ENCODE measurements at places on chromosomes 2 and 18.

- DNase-seq = peak; percentile 54
These were observed at the start of gene CNTNAP5 for GRCh38 chr2:124025171-124025580. CNTNAP5 (plus strand) TSS chr2:124025287; CDS start chr2:124025651, 364 bp downstream.

DNA sequence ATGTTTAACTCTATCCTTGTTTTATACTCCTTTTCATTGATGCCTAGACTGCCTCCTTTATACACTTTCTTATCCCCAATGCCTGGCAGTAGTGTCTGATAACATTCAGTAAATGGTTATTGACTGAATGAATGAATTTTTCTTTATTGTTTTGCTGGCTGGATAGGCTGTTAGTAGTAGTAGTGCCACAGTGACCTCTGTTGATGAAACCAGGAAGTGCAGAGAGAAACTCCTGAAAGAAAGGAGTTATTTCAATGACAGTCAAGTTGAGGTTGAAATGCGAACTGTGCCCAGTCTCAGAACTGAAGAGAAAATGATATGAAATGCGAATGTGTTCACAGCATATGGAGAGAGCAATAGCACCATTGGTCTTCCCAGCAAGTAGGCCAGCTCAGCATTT lies 26.8 kb upstream of the SLC9A2 start:
- DNase-seq = peak; percentile 5

DNA sequence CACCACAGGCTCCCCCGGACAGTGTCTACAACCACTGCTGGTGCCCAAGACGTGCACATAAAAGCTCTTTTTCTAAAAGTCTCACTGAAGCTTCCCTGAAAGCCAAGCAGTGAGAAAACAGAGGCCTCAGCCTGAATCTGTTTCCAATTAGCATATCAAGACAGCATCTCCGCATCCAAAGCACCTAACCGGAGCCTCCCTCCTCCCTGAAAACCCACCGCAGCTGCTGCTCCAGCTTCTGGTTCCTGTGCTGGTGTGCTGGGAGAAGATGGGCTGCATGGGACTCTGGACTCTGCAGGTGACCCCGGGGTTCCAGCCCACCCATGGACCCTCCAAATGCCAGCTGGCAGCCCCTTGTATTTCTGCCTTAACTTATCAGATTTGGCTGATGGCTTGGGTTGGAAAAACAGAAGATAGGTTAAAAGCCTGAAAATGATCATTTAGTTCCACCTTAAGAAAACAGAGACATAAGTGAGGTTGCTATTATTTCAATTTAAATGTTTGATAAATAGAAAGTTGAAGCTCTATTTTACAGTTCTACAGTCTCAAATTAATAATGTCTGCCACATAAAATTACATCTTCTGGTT lies 103.3 kb downstream of the TMEM18 start:
- no peak for DNase-seq

DNA sequence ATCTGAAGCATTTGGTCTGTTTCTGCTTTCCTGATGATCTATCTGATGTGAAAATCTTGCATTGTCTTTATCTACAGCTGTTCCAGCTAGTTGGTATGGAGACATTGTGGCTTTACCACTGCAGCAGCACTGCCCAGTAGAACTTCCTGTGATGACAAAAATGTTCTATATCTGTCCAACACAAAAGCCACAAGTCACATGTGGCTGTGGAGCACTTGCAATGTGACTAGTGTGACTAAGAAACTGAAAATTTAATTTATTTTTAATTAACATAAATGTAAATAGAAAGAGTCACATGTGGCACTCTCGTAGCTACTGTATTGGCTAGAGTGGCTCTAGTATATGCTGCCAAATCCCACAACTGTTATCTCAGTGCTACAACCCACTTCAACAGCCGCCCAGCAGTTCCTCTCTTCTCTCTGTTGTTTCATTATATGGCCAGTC lies 425.7 kb downstream of the SETBP1 start:
- peak; percentile 80 for DNase-seq

DNA sequence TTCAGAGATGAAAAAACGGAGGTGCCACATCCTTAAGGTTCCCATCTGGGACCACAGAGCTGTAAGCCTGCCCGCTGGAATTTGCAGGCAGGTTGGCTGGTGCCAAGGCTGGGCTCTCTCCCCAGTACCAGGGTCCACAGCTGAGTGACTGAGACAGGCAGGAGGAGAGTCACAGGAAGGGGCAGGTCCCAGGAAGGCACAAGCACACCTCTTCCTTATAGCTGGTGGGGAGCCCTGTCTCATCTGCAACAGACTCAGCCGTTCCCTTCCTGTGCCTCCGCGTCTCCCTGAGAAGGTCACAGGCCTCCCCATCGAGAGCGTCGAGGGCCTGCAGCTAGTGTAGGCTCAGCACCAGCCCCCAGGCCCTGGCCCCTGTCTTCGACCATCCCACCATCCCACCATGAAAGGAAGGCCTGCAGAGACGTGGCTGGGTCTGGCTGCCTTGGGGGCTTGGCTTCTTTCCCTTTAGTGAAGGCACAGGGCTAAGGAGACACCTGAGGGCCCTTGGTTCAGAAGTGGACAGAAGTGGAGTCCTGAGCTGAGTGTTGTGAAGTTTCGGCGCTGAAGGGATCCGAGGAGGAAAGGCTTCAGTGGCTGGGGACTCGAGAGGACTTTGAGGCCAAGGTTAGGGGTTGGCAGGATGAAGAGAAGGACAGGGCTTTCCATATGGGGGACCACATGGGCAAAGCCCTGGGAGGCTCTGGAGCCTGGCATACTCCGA lies 26.8 kb downstream of the GLI2 start:
- DNase-seq = no peak

DNA sequence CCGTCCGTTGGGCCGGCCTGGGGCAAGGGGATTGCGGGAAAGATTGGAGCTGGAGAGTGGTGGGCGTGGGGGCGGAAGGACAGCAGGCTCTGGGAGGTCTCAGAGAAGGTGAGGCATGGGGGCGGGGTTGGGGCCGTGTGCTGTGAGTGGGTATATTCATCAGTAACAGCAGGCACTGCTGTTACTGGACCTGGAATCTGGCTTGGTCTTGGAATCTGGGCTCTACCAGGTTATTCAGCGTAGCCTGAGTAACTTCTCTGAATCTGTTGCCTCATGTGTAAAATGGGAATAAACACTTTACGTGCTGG lies 435 bp downstream of the RNF181 start:
- DNase-seq = no peak

DNA sequence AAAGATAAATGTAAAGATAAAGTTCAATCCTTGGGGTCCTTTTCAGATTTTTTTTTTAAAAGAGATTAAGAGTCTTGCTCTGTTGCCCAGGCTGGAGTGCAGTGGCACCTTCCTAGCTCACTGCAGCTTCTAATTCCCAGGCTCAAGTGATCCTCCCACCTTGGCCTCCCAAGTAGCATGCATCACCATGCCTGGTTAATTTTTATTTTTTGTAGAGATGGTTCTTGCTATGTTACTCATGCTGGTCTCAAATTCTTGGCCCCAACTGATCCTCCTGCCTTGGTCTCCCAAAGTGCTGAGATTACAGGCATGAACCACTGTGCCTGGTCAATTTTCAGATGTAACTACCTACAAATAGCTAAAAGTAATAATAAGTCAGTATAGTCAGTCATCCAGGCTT lies 21.1 kb downstream of the NFE2L2 start:
- no peak for DNase-seq

DNA sequence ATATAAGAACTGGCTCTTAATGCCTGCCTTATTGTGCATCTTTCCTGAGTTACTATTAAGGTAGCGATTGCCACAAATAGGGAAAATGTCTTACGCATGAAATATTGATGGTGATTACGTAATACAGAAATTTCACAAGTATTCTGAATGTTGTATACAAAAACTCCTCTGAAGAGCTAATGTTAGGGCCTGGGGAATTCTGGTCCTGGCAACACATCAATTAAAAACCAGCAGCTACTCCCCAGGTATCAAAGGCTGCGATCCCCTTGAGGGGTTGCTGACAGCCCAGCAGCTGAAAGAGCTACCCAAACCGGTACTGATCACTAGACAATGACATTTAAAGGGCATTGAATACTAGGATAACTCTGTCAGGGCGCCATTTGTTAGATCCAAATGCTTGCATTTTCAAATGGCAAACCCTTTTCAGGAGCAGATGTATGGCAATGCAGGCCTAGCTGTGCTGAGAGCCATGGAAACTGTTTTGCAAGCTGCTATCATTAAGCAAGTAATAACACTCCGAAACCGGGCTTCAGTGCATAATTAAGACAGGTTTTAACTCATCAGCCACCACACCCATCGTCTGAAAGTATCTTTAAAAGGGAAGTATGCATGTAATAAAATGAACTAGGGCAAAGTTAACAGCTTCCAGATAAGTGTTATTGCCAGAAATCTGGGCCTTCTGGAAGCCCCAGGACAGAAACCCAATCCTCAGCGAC lies 78.4 kb downstream of the CLHC1 start:
- DNase-seq = no peak

DNA sequence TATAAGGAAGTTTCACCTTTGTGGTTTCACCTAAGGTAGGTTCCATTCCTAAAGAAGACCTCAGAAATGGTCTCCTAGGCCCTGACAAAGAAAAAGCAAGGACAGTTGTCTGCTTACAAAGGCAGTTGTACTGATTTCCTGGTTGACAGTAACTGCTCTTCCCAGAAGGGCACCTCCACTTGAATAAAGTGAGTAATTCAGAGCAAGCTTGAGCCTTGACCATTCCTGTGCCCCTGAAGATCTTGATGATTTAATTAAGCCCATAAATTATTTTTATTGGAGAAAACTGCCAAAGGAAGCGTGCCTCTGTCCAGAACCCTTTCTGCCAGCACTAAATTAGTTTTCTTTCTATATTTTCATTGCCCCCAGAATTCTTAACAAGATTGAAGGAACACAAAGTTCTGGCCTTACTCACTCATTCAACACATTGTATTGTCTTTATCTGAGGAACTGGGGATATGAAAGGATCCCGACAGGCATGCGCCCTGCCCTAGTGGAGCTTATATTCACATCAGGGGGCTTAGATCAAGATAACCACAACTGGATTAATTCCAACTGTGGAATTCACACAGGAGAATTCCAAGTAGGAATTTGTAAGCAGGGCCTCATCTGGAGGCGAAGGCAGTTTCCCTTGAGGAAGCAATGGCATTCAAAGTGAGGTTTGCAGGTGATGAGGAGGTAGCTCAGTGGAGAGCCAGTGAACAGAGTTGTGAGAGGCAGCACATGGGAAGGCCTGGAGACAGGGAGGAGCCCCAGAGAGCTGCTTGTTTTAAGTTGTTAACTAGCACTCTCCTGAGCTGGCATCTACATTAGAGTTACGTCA lies 21.2 kb downstream of the PTRHD1 start:
- DNase-seq = no peak

DNA sequence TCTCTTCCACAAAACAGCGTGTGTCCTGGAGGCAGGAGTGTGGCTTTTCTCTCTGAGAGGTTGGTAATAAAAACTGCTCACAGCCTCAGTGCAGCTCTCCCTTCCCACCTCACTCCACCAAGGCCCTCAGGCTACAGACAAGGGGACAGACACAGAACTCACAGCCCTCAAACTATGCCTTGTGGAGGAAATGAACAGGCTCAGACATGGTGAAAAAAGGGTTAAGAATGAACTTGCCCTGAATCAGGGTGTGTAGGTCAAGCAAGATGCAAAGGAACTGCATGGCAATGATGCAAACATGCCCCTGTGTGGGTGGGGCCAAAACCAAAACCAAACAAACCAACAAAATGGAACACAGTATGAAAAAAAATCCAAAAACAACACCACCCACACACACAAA lies 125.8 kb downstream of the GALNT14 start:
- no peak for DNase-seq

Measured in hematopoietic multipotent progenitor cell treated with erythropoietin and hydrocortisone succinate and interleukin-3 and kit ligand, for 8 days (in vitro differentiated cells).